Activated T-cell treated with anti-CD3 and anti-CD28 coated beads, Interleukin-2, amount 50 U/mL, for 4 hours (primary cell): ENCODE measurements at places on chromosomes 2 and 18. TPM values are rescaled to one million over a fixed set of nuclear protein-coding genes. Genes with fewer than 3 reads are reported as not detected.

The PLB1 gene
- 0.05 TPM for total RNA-seq

GRCh38 chr2:176525086-176525485, 255.8 kb downstream of the MTX2 start:
- no peak for DNase-seq

- DNase-seq: no peak
Observed at GRCh38 chr18:51190000-51190399, 7.5 kb downstream of the MEX3C start.

The CD8B2 gene
- 0.21 TPM for total RNA-seq

- no peak for DNase-seq
Observed at GRCh38 chr2:506866-507265, 170.3 kb downstream of the TMEM18 start.

DNA sequence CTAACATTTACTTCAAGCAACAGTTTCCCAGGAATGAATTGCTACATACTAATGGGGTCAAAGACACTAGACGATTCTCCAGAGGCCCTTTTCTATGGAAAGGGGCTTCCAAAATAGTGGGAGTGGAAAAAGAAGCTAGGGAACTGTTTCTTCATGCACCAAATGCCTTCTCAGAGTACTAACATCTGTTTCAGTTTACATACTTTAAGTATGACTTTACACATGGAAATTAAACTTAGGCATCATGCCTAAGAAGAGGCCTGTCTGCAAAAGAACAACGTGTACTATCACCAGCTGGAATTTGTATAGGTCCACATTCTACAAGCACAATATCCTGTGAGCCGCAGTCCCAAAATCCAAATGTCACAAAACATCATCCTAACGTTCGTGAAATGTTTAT, 29.4 kb upstream of the WDR75 start:
- no peak for DNase-seq

GRCh38 chr2:16316456-16317210, 349.0 kb downstream of the CYRIA start:
- DNase-seq: no peak

The SLC14A1 gene
- total RNA-seq: not detected

- DNase-seq: no peak
Observed at GRCh38 chr18:808086-808485, 4.0 kb downstream of the YES1 start.

DNA sequence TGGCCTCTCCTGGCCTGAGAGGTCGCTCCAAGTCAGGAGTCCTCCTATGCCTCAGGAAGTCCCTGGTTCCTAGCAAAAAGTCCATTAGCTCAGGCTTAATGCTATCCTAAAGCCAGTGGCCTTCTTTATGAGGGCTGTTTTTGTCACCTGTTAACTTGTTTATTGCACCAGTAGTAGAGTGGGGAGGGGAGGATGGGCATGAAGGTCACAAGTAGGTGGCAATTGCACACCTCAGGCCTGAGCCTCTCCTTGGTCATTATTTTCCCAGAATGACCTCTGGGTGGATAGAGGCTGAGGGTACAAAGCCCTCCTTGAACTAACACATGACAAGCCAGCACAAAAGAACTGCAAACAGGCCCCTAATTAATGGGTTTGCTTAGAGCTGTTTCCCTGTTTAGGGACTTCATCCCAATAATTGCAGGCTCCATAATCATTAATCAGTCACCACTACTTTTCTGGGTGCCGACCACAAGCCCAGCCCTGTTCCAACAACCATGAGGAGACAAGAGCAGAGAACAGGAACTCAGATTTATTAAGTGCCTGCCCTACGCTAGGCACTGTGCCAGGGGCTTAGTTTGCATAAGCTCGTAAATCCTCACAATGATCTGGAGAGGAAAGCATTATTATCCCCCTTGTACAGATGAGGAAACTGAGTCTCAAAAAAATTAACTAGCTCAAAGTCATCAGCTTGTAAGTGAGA, 123.0 kb upstream of the PKDCC start:
- DNase-seq: no peak

GRCh38 chr2:100004959-100005387, 137.4 kb downstream of the AFF3 start:
- DNase-seq: no peak

The GULP1 gene
- total RNA-seq: 0.43 TPM

The UPP2 gene
- not detected for total RNA-seq

DNA sequence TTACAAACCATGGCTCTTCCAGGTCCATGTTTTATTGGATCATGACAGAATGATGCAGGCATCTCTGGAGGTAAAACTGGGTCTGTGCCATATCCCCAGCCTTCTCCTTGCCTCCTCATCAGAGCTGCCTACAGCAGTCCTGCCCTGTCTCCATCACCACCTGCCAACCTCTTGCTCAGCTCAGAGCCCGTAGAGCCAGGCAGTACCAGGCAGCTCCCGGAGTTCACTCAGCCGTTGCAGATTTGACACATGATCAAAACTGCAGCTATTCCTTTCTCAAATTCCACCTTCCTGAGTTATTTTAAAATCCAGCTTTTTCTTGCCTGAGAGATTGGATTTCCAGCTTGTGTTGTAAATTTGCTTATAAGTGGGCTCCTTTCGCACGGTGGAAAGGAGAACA, 218.2 kb upstream of the CELF4 start:
- DNase-seq: no peak

The SERPINB10 gene
- total RNA-seq: not detected

DNA sequence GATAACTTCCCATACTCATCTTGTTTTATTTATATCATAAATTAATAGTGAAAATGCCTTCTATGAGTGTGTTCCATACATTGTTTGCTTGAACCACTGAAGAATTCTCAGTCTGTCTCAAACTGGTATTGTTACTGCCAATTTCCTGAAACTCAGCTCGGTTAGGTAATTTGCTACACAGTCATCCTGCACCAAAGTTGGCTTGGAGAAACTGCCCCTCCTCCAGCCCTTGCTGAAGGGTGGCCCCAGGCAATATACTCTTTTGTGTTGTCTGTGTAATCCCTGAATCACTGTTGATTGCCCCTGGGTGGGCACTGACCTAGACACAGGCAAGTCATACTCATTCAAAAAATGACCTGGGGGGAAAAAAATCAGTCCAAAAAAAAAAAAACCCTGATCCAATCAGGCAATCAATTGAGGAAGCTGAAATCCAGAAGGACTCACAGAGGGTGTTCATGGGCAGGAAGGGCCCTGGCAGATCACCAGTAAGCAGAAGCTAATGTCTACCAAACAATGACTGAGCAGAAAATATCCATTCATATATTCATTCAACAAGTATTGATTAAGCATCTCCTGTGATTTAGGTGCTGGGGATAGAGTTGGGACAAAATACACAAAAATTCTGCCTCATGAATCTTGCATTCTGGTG, 3.8 kb upstream of the SESTD1 start:
- no peak for DNase-seq

The RFX8 gene
- total RNA-seq: not detected

DNA sequence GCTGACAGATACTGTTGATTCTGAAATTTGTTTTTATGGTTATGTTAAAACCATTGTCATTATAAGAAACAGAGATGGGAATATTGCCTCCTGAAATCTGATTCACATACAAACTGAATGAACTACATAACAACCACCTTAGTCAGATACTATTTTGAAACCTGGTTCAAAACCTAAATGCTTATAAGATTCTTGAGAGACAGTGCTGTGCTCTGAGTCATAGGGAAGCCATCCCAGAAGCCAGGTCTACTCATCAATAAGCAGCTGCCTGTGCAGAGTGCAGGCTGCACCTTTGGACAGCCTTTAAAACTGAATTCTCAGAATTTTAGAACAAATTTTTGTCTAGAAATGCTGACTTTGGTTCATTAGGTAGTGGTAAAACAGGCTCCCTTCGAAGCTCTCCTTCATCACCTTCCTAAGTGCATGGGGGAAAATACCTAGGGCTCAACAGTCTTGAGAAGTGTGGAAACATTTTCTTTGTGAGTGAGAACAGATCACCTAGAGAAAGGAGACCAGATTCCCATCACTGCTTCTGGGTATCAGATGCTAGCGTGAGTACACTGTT, at the start of gene SERPINB7:
Gene SERPINB7, plus strand, starts transcription at position 253 of the 565 bp plus-strand sequence. CDS start 6,955 bp downstream, outside the sequence.
- DNase-seq: no peak

DNA sequence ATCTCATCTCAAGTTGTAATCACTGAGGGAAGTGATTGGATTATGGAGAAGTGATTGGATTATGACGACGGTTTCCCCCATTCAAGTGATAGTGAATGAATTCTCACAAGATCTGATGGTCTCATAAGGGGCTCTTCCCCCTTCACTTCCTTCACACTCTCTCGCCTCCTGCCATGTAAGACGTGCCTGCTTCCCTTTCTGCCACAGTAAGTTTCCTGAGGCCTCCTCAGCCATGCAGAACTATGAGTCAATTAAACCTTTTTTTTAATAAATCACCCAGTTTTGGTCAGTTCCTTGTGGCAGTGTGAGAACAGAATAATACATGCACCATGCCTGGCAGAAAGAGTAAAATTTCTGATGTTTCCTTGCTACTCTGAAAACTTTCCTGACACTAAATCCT, 36.6 kb downstream of the CEP68 start:
- no peak for DNase-seq

The CD302 gene
- total RNA-seq: 0.43 TPM

GRCh38 chr2:184004289-184004947, 593.9 kb upstream of the ZNF804A start:
- no peak for DNase-seq

GRCh38 chr2:130986890-130987493, 106.3 kb downstream of the FAM168B start:
- no peak for DNase-seq

DNA sequence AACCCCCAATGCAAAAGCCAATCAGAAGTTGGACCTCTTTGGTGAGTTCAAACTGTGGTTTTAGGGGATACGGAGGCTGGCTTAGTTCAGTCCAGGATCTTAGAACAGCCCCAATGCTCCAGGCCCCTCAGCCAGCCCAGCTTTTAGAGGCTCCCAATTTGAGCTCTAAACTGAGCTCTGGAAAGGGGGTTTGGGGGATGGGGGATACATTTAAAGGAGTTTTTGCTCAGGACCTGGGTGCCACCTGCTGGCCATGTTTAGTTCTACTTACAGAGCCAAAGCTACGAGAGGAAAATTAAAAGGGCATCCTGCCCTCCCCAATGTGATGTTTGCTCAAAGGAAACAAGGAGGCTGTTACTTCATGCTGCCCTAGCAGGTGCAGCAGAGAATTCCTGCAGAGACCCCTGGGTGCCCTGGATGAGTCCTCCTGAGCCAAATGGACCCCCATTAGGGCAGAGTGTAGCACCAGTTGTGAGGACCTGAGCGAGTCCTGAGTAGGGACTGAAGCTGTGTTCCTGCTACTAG, 15.9 kb upstream of the TMEM214 start:
- DNase-seq: peak; percentile 34

- DNase-seq: no peak
Observed at GRCh38 chr2:223166983-223167650, 115.1 kb downstream of the KCNE4 start.

DNA sequence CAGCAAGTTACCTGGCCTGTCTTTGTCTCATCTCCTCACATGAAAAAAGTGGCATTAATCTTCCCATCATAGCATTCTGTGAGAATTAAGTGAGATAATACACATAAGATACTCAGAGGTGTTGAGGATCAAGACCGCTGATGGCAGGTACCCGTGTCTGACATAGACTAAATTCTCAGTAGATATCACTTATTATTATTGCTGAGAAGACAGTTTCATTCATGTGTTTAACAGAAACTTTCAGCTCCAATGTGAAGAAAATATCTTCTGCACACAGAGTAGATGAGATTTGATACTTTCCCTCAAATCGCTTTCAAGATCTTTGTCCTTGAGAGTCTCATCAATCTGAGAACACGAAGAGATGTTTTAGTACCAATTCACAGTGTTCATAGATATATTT, 809.4 kb downstream of the TSN start:
- no peak for DNase-seq

DNA sequence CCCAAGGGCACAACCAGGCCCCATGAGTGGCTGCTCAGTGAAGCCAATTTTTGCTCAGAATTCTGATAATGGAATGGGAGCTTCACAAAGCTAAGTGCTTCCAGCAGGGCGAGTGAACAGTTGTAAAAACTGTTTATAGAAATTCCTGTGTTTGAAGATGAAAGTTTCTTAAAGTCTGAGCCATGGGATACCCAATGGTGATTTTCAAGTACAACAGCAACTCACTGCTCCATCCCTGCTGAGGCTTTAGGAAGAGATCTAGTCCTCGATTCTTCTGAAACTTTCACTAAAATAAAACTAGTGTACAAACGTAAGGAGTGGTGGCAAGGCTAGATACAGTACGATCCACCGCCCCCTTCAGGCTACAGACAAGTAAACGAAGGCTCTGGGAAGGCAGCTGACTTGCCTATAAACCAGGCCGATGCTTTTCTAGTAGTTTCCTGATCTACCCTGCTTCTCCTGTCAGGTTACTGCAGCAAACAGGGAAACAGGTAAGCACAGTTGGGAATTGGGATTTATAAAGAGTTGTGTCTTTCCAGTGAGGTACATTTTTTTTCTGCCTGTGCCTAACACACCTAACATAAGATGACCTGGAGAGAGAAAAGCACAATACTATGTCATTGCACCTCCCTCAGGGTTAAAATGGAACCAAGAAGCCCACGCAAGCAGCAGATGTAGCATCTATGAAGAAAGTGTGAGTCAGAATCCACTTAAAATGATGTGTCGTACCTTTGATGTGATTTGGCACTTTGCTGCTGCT, 108.7 kb downstream of the UXS1 start:
- DNase-seq: peak; percentile 50

DNA sequence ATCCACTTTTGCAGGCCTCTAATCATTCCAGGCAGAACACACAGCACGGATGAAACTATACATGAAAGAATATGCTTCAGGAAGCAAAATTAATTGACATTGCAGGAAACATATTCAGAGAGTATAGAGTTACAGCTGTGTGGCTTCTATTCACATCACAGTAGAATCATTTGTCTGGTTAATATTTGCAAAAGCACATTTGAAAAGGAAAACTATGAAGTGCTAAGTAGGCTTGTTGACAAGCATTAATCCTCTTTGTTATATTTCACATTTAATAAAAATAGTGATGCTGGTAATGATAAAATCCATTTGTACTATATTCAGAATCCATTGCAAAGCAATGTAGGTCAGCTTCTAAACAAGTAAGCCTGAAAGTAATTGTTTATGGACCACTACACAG, 32.2 kb upstream of the PIK3C3 start:
- no peak for DNase-seq

- DNase-seq: no peak
Observed at GRCh38 chr2:31606509-31606908, 25.8 kb upstream of the SRD5A2 start.

- no peak for DNase-seq
Observed at GRCh38 chr2:33706410-33706809, 107.3 kb upstream of the FAM98A start.

- no peak for DNase-seq
Observed at GRCh38 chr2:150134223-150134857, 353.1 kb downstream of the RND3 start.

DNA sequence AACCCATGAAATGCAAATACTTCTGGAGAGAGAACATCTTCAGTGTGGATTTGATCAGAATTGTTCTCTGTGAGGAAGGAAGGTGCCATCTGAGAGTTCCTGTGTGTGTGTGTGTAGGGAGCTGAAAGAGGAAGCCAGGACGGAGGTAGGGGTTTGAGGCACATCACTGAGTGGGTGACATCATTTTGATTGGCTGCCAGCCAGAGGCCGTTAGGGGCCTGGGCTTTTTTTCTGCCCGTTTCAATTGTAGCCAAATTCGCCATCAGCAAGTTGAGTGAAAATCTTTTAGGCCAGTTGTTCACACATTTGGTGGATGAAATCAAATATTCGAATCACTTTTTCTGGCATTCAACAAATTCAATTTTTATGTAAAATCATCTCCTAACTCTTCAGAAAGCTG, 48.9 kb downstream of the TSN start:
- no peak for DNase-seq
